ENCODE measurements at places on chromosomes 4 and X.

DNA sequence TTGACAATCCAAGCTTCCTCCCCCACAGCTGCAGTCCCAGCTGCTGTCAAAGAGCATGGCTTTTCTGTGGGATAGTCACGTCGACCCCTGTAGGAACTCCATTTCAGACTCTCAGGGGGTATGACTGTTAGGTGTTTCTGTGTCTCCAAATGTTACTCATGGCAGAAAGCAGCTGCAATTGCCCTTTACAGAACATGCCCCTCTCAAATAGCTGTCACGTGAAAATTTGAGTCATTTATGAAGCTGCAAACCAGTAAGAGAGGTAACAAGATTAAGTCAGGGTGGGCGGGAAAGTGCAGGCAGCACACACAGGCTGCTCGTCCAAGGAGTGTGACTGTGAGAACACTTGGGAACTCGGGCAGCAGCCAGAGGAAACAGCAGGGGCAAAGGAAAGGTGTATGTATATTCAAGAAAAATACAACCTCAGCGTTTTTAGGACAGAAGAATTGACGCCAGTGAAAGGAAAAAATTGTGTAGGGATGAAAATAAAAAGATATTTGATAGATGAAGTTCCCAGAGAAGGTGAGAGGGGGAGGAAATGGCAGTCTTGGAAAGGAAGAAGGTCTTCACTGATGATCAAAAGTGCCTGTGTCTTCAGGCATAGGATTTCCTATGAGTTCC is 66.5 kb upstream of the TMEM184C start:
- DNase-seq = no peak

DNA sequence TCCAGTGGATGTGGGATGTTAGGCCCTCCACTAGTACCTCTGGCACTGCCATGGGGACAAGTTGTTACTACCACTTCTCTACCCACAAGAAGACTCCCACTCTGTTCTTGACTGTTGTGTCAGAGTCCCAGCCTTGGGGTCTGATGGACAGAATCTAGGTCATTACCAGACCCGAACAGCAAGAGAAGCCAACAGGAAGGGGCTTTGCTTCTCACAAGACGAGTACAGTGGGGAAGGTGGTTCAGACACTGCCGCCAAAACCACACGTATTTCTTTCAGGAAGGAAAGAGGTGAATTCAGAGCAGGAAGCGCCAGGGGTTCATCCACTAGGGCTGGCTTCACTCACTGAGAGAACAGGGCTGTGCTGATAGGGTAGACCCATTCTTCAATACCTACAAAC is 161.3 kb upstream of the KIT start:
- DNase-seq = no peak

DNA sequence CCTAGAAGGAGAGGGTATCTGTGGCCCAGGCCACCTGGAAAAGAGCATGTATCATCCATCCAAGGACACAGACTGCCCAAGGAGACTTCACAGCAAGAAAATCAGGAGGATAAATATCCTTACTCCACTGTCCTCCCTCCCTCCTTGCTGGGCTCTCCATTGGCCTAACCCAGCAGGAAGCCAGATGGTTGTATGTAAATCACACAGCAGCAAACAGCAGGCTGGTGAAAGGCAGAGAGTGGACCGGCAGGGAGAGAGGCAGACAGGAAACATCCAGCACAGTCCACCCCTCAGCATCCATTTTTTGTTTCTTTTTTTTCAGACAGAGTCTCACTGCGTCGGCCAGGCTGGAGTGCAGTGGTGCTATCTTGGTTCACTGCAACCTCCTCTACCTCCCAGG is 17.5 kb downstream of the TXK start:
- no peak for DNase-seq

DNA sequence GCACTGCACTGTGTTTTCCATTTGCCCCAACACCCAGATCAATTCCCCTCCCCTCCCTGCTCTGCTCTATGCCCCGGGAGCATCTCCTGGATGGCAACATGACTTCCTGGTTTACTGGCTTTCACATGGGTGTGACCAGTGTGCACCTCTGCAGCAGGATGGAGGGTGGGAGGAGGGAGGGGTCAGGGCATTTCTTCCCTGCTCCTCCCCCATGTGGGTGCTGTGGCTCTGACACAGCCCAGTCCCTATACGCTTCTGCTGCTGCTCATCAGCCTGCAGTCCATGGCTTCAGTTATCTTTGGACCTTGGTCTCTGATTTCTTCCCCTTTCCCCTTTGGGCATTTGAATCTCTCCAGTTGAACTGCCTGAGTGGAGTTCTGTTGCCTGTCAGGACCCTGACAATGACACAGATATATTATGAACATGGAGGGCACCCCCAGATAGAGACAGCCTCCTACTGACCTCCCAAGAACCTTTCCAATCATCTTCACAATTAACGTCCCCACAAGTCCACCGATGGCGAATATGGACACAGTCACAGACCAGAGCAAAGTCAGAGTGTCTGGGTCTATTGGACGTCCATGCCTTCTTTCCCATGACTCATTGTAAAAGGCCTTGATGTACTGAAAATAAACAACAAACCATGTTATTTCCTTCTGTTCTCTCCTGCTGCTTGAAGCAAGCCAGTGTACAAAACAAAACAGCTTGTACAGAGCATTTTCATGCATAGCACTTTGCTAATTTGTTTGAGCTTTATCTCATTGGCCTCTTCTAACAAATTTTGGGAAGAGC is 24.8 kb downstream of the SLC2A9 start:
- no peak for DNase-seq

GRCh38 chrX:13489454-13489853 is 79.9 kb upstream of the EGFL6 start:
- DNase-seq = peak; percentile 67

DNA sequence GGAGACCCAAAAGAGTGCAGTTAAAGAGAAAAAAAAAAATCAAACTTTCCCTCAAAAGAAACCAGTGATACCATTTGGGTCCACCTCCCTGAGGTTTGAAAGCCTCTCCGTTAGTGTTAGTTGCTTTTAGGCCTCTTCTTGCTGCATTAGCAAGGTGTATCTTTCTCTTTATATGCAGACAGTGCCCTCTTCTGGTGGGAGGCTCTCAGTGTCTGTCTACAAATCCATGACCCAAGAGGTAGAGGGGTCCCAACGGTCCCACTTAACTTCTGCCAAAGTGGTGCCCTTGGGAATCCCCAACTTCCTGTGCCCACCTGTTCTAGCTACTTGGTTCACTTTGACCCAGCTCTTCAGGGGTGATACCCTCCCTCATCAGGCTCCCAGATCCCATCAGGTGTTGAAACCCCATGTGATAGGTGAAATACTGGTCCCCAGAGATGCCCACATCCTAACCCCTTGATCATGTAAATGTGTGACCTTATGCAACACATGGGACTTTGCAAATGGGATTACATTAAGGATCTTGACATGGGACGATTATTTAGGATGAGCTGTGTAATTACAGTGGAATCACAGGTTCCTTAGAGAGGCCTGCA is 63.7 kb upstream of the CD99 start:
- no peak for DNase-seq

All from left ventricle myocardium superior (tissue), 1 donor.